DMS153 (cell line): ENCODE measurements at places on chromosomes 1 and 21.
A peak's percentile ranks its signal among the peaks of the same experiment; 100 is the strongest.

- DNase-seq: peak; percentile 22
Measured at GRCh38 chr1:174990382-174990999, 9.3 kb upstream of the CACYBP start.

DNA sequence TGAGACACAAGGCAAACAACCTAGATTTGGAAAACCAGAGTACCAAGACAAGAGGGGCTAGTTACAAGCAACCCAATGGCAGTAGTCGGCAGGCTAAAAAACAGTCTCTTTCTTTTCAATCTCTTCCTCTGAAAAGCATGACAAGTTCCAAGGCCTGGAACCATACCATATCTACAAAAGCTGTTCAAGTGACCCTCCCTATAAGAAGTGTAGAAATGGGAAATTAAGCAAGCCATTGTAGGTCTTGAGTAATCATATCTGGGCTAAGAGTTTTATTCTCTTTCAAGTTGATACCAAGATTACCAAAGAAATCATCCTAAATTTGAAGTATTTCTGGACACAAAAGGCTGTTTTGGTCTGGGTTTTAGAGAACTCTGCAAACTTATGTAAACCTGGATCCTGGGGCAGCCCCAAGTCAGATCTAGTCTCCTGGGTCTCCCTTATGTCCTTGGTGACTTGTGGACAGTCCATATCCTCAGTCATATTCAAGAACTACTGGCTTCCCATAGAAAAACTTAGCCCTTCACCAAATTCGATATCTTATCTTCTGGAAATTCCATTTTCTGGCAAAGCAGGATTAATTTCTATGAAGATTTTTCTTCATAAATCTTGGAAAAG, 24.7 kb downstream of the FMO3 start:
- DNase-seq: no peak

- no peak for DNase-seq
Measured at GRCh38 chr1:3711780-3712451, 40.3 kb upstream of the CCDC27 start.

DNA sequence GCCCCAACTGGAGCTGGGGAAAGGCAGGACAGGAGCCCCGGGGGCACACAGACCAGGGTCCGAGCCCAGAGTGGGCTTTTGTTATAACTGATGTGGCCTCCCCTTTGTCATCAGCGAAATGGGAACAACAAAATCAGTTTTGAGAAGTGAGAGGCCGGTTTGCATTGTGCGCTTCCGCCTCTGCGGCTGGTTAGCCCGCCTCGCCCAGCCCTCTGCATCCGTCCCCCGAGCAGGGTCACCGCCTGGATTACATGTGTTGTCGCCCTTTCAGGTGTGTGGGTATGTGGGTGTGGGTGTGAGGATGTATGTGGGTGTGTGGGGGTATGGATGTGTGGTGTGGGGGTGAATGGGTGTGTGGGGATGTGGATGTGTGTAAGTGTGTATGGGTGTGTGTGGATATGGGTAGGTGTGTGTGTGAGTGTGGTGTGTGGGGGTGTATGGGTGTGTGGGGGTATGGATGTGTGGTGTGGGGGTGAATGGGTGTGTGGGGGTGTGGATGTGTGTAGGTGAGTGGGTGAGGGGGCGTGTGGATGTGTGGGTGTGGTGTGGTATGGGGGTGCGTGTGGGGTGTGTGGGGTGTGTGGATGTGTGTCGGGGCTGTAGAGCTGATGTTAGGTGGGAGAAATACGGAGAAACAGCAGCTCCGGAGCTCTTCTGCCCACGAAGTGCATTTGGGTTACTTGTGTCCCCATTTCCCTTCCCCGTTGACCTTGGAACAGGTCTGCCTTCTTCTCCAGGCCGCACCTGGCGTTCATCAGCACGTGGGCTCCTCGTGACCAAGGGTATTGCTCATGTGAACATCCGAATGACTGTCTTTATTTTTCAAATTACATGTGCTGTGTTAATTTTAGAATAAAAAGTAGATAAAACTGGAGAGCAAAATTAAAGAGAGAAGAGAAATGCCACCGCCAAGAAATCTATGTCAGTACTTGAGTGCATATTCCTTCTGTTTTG, 67.6 kb downstream of the FHAD1 start:
- no peak for DNase-seq

GRCh38 chr1:59007820-59008598, 224.2 kb upstream of the JUN start:
- DNase-seq: no peak

DNA sequence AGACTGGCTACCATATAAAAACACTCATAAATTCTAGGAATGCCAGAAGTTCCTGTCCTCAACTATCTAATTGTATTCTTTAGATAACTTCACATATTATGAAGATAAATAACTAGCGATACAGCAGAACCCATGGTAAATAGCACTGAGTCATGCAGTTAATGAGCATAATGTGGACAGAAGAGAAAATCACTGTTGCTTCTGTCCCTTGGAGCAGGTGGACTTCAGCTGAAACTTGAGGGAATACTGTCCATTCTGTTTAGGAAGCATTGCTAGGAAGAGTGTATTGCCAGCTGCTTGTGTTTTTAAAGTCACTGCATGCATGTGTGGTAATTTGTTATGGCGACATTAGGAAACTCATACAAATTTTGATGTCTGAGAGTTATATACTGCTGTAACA, 854.4 kb downstream of the LTN1 start:
- DNase-seq: no peak

- DNase-seq: no peak
Measured at GRCh38 chr1:92544756-92545165, 58.0 kb upstream of the GFI1 start.

DNA sequence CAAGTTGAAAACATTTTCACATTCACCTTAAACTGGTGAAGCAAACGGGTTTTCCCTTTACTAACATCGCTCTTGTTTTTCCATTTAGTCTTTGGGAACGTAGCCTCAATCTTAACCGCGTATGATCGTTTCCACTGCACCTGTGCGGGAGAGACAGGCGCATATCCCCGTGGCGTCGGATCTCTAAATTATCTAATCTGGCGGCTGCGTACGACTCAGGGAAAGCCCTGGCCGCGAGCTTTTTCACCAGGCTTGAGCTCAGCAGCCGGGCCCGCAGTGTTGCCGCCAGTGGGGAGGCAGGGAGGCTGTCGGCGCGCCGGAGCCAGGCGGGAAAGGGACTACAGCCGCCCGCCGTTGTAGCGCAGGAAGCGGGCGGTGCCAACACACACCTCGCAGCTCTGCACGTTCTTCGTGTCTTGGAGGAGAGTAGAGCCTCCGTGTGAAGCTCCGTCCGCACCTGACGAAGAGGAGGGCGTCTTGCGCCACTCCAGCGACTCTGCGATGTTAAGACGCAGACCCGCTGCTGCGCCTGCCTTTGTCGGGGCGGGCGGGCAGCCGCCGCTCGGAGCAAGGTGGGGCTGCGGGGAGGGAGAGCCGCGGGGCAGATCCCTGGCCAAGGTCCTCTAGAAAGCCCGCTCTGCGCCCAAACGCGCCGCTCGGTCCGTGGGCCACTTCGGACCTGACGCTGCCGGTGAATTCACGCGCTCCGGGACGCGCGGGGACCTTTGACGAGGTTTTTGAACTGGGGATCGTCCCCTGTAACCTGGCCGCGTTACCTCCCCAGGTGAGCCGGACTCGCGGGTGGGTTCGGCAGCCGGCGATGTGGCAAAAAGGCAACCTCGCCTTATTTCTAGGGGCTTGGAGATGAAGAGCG, 18.5 kb upstream of the TBX15 start:
- DNase-seq: no peak

GRCh38 chr1:155277902-155278688, 832 bp downstream of the HCN3 start:
- DNase-seq: peak; percentile 79

DNA sequence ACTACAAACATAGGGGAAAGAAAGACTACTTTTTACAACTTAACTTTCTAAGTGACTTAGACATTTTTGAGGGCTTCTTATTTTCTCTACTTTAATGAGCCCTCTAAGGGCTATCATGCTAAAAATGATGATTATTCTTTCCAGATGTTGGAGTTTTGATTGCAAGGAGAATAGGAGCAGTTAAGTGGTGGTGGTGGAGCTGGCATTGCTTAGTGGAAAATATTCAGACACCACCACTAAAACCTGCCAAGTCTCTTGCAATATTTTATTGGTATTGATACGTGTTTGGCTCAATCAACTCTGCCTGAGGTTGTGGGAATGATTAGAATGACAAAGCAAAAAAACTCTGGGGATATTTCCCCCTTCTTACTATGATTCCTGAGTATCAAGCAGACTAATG, 82.6 kb upstream of the PTGFR start:
- DNase-seq: no peak

DNA sequence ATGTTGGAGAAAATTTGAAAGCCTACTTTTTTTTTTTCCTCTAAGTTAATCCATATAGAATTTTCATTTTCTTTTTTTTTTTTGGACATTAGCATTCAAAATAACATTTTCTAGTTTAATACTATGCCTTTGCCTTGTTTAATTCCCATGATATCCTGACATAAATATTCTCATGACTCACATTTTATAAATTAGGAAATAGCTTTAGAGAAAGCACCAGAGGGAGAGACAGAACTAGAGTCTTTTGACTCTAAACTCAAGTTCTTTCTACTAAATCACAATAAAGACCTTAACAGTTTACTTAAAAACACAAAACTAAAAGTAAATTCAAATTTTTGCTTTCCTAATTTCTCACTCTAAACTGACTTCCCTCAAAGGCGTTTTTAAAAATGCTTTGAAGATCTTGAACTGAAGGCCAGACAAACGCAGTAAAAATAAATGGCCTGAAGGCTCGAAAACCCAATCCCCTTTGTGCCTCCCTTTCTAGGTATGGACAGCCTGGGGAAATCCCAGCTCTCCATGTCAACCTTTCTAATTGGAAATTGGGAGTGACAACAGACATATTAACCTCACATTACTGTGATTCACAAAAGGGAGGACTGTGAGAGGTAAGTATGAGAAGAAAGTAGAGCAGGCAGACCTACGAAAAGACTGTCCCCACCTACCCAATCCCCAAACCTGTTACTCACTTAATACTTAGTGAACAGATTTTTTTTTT, 104.6 kb downstream of the ENAH start:
- no peak for DNase-seq

GRCh38 chr1:172321451-172321850, 99.0 kb upstream of the C1orf105 start:
- no peak for DNase-seq

- no peak for DNase-seq
Measured at GRCh38 chr1:51516649-51517158, 2.4 kb downstream of the EPS15 start.

DNA sequence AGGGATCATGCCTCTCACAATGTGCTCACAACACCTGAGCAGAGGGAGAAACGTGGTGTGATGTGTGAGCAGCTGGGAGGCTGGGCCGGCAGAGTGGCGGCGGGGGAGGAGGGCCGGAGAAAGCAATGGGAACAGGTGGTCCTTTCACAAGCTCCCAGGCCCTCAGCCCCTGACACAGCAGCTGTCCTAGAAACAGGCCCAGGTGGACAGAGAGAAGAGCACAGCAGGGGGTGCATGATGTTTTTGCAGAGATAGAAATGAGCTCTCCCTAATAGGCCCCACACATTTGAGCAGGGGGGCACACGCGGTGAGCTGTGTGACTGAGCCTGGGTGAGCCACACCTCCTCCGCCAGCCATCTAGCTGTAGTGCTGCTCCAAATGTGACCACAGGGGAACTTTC, 7.6 kb upstream of the RGS16 start:
- peak; percentile 95 for DNase-seq

DNA sequence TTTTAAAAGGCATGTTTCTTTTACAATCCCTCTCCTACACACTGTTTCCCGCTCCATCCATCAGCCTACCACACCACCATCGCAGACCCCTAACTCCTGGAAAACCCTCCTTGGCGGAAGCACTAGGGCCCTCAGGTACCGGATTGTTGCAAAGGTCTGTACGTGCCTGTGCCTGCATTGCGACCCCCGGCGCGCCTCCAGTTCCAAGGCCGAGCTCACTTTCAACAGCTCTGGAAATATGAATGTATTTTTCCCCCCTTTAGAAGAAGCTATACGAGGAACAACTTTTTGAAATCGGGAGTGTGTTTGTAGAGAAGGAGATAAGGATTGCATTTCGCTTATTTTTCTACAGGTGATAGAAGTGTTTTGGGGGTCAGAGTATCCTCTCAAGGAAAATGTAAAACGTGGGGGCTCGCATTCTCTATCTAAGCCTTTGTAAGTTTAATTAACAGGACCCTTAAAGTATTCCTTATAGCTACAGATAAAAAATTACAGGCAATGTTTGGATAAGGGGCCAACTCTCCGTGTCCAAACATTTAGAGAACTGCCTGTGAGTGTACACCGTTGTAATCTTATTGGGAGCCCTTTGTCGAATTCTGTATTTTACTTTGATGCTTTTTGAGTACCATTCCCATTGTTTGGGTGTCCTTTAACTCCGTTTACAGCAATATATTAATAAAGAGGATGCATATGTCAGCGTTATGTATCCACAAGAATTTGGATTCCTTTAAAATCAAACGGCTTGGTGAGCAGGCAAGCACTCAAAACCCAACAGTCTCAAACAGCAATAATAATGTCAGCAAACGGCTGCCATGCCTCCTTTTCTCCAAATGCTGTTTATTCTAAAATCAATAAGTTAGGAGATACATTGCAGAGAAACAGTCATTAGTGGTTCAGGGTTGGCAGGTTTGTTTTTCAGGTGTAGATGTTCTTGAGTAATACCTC, 5.9 kb downstream of the PRRX1 start:
- no peak for DNase-seq

DNA sequence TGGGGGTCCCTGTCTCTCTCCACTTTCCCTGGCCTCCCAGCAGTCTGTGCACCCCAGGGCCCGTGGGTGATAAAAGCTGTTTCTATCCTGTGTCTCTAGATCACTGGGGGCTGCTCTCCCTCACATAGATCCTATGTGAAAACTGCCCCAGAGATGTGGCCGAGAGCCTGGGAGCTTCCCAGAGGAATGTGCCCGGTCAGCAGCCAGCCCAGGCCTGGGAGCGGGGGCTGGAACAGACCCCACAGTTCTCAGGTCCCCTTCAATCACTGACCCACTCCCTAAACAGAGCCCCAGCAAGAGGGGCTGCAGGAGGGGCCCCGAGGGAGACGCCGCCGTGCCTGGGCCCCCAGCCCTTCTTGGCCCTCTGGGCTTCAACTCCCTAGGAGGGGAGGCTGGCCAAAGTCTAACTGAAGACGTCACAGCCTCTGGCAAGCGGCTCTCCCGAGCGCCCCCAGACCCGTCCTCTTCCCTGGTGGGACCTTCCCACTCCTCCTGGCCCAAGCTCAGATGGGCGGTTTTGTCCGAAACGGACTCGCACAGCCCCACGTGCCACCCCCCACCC, 403 bp downstream of the MXRA8 start:
- DNase-seq: no peak

DNA sequence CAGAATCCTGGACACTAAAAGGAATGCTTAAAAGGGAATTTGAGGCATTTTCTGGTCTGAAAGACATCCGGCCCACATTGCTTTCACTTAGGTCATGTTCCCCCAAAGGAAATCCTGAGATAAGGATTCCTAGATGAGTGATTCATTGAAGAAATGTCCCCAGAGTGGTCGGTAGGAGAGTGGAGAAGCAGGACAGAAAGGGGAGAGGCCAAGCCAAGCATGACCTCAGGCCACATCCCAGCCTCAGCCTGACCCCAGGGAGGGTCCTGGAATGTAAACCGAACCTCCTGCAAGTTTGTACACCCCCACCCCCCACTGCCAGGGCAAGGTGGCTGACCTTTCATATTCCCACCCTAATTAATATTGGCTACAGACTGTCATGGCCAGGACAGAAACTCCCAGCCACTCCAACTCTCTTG, 16.6 kb downstream of the HIVEP3 start:
- no peak for DNase-seq

GRCh38 chr1:234603221-234604204, 6.5 kb downstream of the IRF2BP2 start:
- no peak for DNase-seq

- no peak for DNase-seq
Measured at GRCh38 chr1:240646571-240647240, 34.8 kb upstream of the GREM2 start.

GRCh38 chr1:6580119-6580592, 362 bp downstream of the ZBTB48 start:
- DNase-seq: no peak
